NCI-H1417 (cell line): ENCODE measurements at places on chromosomes 5 and 9.

- no peak for DNase-seq
These were observed 248.7 kb upstream of the RGMB start for GRCh38 chr5:98524773-98525172.

- no peak for DNase-seq
These were observed 195.5 kb downstream of the FRMD3 start for GRCh38 chr9:83342731-83343130.

- DNase-seq: no peak
These were observed 64.0 kb upstream of the ERBIN start for GRCh38 chr5:65862384-65862783.

GRCh38 chr9:136876476-136876875 lies 9.8 kb upstream of the TRAF2 start:
- no peak for DNase-seq

DNA sequence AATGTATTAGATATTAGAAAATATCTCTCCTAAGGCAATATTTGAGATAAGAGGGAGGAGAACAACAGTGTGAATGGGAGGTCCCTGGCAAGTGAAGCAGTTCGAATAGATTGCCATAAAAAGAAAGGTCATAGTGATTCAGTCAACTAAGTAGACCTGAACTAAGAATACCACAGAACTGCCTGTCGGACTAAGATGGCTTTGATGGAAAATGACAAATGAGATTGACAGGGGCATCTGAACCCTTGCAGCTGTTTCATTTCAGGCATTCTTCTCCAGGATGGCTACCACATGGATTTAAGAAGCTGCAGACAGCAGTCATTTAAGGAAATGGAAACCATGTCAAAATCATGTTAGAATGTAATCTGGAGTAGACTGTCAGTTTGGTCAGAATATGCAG lies 308.4 kb upstream of the MEF2C start:
- DNase-seq: no peak

- no peak for DNase-seq
These were observed 34.2 kb upstream of the HSD17B4 start for GRCh38 chr5:119417891-119418605.

GRCh38 chr5:68928617-68929302 lies 165.1 kb upstream of the SLC30A5 start:
- no peak for DNase-seq

- DNase-seq: peak; percentile 78
These were observed 4.5 kb downstream of the LEAP2 start for GRCh38 chr5:132877938-132878337.

DNA sequence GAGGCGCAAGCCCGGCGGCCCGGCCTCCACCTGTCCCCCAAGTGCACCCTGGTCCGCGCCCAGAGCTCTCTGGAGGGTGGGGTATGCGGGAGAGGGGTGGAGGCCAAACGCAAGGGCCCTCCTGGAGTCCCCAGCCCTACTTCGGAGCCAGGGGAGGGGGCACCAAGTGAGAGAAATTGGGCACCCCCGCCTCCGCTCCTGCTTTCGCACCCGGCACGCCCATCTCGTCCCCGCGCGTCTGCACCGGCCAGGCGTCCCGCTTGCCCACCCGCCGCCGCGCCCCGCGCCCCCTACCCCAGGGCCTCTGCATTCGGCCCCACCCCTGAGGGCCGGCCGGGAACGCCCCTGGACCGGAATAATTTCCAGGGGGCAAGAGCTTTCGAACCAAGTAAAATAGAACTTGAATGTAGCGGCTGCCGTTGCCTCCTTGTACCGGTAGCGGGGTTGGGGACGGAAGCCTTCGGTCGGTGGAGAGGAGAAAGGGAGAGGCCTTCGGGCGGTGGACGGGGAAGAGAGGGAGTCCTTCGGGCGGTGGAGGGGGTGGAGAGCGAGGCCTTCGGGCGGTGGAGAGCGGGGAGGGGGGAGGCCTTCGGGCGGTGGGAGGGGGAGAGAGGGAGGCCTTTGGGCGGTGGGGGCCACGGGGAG lies 694 bp upstream of the PHPT1 start:
- DNase-seq: peak; percentile 73

DNA sequence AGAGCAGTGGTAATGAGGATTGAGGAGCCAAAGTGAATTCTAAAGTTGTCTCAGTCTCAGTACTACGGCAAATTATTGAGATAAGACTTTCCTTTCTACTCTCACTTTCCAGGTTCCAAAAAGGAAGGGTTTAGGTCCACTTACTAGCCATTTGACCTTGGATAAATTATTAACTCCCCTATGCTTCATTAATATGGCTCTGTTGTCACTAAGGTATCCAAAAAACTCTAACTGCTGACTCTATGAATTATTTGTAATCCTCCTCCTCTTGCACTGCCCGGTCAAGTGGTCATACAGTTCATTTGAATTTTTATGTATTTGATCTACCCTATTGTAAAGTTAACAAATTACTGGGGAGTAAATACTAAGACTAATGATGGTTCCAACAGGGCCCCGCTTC lies 17.7 kb upstream of the UGCG start:
- peak; percentile 15 for DNase-seq

- no peak for DNase-seq
These were observed 905 bp downstream of the CDK9 start for GRCh38 chr9:127786773-127787104.

GRCh38 chr5:102843997-102844396 lies 88.9 kb downstream of the PAM start:
- DNase-seq: no peak

GRCh38 chr5:100828071-100828897 lies 74.8 kb downstream of the ST8SIA4 start:
- DNase-seq: no peak
